Activated CD4-positive, alpha-beta T cell treated with anti-CD3 and anti-CD28 coated beads, Interleukin-2, amount 50 U/mL, for 16 hours (primary cell): ENCODE measurements at places on chromosomes 5 and 9.

- peak; percentile 69 for DNase-seq
Measured at GRCh38 chr9:77011973-77012821, 7.3 kb upstream of the FOXB2 start.

DNA sequence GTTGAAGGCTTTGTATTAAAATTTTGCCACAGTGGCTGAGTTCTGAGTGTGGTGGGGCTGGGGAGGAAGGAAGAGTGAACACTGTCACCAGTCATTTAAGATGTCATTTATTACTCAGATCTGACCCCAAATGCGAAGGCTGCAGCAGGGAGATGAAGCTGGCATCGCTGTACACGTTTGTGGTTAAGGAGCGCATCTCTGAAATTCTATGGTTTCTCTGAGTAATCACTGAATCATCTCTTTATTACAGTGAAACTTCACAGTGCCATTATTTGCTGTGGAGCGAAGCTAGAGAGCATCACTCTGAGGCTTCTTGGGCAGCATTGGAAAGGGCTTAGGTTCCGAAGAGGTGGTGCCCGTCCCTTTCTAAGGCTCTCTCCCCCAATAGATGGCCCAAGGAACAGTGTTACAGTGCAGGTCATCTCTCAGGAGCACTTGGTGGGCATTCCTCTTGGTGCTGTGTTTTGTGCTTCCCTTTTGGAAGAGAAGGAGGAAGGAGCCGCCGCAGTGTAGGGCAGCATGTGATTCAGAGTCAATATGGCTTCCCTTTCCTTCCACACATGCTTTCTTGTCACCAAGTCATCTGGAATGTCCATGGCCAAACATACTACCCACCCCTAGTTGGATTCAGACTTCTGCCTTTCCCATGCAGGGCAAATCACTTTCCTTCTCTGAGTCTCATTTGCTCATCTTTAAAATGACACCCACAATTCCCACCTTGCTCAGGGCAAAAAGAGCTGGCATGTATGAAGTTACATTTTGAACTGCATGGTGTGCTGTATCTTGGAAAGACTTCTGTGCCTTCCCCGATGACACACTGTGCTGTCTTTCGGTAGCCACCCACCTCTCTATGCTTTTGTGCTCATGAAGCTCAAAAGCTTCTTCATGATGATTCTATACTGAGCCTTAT, 9.3 kb upstream of the TEX48 start:
- peak; percentile 97 for DNase-seq

DNA sequence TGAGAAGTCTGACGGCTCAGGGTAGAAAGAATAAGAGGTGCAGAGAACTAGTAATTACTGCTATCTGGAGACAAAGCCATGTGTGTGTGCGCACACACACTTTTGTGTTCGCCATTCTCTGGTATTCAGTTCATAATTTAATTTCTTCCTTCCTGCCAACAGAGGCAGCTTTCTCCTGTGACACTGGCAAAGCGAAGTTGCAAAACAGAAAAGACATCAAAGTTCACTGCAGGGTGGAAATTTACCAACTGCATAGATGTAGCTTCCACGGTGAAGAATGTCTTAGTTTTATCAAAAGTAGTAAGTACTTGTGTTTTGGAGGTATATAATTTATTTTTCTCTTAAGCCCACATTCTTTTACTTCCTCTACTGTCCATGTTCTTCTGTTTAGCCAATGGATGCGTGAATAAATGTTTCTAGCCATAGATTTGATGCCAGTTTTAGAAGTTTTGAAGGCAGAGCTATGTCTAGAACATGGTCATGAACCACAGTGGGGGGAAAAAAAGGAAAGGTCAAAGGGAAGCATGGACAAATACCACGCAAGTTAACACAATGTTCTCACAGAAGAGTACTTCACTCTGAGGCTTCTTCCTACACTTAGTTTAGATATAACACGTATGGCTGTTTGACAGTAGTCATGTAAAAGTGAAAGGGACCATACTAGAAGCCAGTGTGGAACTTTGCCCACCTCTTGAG, 536.5 kb upstream of the GRIA1 start:
- no peak for DNase-seq

GRCh38 chr5:85428426-85428934, 1043.8 kb upstream of the EDIL3 start:
- DNase-seq: no peak

- no peak for DNase-seq
Measured at GRCh38 chr9:132742821-132743311, 72.6 kb downstream of the GTF3C4 start.

DNA sequence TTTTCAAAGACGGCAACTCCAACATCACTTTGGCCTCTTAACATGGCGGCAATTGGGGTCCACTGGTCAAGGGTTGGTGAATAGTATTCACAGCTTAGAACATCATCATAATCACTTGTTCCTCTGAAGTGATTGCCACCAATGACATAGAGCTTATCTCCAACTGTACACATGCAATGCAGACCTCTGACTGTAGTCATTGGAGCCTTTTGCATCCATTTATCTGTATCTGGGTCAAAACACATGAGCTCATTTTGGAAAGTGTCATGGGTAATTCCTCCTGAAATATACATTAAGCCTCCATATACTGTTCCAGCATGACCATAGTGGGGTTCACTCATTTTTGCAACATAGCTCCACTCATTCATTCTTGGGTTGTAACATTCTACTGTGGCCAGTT, 2.0 kb downstream of the KLHL9 start:
- no peak for DNase-seq
